CD4-positive, alpha-beta memory T cell (primary cell): ENCODE measurements at places on chromosomes 5 and 9. TPM values are rescaled to one million over a fixed set of nuclear protein-coding genes. Genes with fewer than 3 reads are reported as not detected.

The RAB3C gene
- not detected for total RNA-seq

The SLCO6A1 gene
- not detected for total RNA-seq

The GPR151 gene
- not detected for total RNA-seq

The IL9 gene
- not detected for total RNA-seq

The SLC6A19 gene
- total RNA-seq: not detected

The SPINK6 gene
- total RNA-seq: not detected

The CACNA1B gene
- total RNA-seq: not detected

The FAM153A gene
- total RNA-seq: 92.7 TPM

The NMUR2 gene
- not detected for total RNA-seq

DNA sequence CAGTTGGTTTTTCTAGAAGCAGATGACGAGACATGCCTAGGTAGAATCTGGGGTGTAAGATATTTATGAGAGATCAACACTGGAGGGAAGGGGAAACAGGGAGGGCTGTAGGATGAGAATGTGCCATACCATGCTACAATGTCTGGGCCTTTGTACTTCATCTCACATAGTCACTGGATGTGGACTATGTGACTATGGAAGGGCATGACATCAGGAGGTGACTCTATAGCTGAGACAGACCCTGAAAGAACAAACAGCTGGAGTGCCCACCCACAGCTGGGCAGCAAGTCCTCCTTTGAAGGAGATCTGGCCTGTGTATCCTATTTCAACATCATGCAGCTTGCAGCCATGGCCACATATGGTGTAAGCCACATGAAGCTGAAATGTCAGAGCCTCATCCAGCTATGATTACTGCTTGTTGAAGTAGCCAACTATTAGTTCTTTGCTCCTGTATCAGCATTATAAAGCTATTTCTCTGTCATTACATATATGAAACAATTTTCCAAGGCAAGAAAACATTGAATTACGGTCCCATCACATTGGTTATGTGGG lies 46.2 kb upstream of the KIF2A start:
- no peaks in the 10 kb centered on the region for H3K36me3 ChIP-seq
- no peak for DNase-seq
- peaks cover 36% of the 10 kb centered on the region for H3K4me1 ChIP-seq
- H3K27ac ChIP-seq: no peak overlapping the region

DNA sequence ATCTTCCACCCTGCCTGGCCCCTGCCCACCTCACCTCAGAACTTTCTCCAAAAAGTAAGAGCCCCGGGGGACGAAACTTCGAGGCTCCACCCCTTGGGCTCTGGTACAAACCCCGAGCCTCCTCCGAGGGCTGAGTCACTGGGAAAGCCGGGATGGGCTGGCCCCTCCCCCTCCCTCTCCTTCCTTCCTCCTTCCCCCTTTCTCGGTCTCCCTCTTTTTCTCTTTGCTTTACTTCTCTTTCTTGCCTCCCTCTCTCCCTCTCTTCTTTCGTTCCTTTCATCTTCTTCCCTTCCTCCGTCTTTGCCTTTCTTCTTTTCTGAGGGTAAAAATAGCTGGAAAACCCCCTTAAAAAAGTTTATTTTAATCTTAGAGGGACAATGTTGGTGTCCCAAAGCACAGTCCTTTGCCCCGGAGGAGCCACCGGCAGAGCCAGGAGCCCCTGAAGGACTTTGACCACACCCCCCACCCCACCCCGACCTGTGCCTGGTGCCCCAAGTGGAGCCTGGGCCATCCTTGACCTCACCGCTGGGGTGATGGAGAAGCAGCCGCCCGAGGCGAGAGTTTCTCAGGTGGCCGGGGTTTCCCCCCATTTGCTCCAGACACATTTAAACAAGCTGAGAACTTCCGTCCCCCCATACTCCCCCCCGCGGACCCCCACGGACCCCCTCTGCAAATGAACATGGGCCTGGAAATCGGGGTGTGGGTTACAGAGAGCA lies 5.7 kb upstream of the NOTCH1 start:
- DNase-seq: no peak
- H3K4me1 ChIP-seq: peaks cover 22% of the 10 kb centered on the region
- H3K36me3 ChIP-seq: no peaks in the 10 kb centered on the region

GRCh38 chr5:129445379-129445778 lies 14.7 kb upstream of the ADAMTS19 start:
- no peak overlapping the region for H3K4me3 ChIP-seq
- H3K4me1 ChIP-seq: no peaks in the 10 kb centered on the region
- H3K27ac ChIP-seq: no peak overlapping the region

- no peaks in the 10 kb centered on the region for H3K27me3 ChIP-seq
- no peaks in the 10 kb centered on the region for H3K36me3 ChIP-seq
- H3K4me1 ChIP-seq: no peaks in the 10 kb centered on the region
- H3K4me3 ChIP-seq: no peak overlapping the region
These were observed 33.6 kb upstream of the FBP1 start for GRCh38 chr9:94672811-94673487.

- H3K36me3 ChIP-seq: no peaks in the 10 kb centered on the region
- DNase-seq: no peak
- H3K27ac ChIP-seq: no peak overlapping the region
These were observed 21.8 kb upstream of the ANP32B start for GRCh38 chr9:97961361-97961760.

DNA sequence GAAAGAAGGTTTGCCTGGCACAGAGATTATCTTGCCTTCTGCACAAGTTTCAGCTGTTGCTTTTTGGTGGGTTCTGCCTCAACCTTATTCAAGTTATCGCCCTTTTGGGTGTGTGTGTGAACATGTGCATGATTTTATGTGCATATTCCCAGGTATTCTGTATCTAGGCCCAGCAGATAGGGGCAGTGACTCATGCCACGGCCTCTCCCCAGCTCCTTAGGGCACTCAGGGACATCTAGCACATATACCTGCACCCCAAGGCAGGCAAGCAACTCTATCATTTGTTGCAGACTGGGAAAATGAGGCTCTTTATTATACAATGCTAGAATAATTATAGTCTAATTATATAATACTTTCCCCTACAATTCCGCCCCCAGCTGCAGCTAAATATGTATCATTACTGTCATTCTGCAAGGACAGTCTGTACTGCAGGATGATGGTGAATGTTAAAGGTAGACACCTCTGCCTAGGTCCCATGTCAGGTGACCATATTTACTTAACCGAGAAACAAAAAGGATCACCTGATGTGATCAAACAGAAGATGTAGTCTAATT lies 128.9 kb downstream of the PDE8B start:
- no peaks in the 10 kb centered on the region for H3K4me1 ChIP-seq
- no peak overlapping the region for H3K27ac ChIP-seq
- no peak for DNase-seq
- H3K27me3 ChIP-seq: no peaks in the 10 kb centered on the region
- no peaks in the 10 kb centered on the region for H3K36me3 ChIP-seq

- no peak for DNase-seq
- no peak overlapping the region for H3K27ac ChIP-seq
- H3K27me3 ChIP-seq: no peaks in the 10 kb centered on the region
These were observed 473.1 kb downstream of the NR2F1-AS1 start for GRCh38 chr5:93107805-93108520.

GRCh38 chr9:35756275-35757225 lies 2.5 kb upstream of the MSMP start:
- peak overlapping the region; percentile 62 for H3K4me3 ChIP-seq
- H3K36me3 ChIP-seq: peaks cover 25% of the 10 kb centered on the region
- peak overlapping the region; percentile 70 for H3K27ac ChIP-seq
- peak; percentile 70 for DNase-seq
- no peaks in the 10 kb centered on the region for H3K27me3 ChIP-seq

DNA sequence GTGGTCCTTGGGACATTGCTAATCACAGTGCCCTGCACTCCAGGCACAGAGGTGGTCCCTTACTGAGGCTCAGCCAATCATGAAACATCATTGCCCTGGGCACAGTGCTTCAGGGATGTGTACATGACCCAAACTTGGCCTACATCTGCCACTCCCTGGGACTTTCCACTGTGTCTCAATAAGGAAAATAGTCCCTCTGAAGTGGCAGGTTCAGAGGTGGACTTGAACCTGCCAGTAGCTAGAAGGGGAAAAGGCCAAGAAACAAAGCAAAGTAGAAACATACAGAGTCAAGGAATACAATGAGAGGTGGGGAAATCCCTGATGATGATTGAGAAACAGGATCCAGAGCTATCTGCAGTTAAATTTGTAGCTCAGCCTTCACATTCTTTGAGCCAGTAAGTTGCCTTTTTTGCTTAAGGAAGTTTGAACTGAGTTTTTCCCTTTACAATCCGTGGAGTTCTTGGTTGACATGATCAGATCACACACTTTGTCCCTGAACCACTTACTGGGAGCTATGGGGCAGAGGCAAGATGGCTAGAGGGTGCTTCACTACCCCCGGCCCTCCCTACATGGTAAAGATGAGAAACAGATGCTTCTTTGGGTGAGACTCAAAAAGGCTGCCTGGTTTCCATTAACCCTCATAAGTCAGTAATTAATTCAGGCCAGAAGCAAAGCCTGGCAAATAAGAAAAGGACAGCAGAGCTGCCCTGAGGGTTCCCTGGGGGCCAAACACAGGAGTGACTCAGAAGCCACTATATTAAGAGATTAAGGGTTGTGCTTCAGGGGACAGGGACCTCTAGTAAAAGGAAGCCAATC lies 57.6 kb downstream of the SH3TC2 start:
- no peaks in the 10 kb centered on the region for H3K4me1 ChIP-seq
- H3K36me3 ChIP-seq: no peaks in the 10 kb centered on the region
- DNase-seq: no peak
- H3K27ac ChIP-seq: no peak overlapping the region
- H3K4me3 ChIP-seq: no peak overlapping the region

- no peaks in the 10 kb centered on the region for H3K27me3 ChIP-seq
- no peaks in the 10 kb centered on the region for H3K4me1 ChIP-seq
- no peak overlapping the region for H3K4me3 ChIP-seq
- H3K36me3 ChIP-seq: no peaks in the 10 kb centered on the region
These were observed 277.2 kb upstream of the MPDZ start for GRCh38 chr9:13556656-13557055.

DNA sequence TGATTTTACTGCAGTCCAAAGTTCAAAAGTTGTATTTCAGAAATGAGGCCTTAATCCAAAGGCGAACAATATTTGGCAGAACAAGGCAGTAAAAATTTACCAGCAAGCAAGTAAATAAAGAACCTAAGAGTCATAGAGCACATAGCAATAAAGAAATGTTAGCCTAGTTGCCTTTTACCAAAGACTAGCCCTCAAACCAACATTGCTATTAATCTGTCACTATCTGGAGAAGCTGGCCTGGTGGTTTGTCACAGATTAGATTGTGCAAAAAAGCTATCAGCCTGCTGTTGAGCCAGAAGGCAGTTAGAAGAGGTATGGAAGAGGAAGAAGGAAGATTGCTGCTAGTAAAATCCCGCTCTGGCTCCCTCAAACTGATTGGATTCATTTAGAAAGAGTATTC lies 304.7 kb upstream of the KLF4 start:
- H3K4me1 ChIP-seq: no peaks in the 10 kb centered on the region
- no peaks in the 10 kb centered on the region for H3K27me3 ChIP-seq
- no peak overlapping the region for H3K4me3 ChIP-seq

GRCh38 chr5:135131801-135132680 lies 98.0 kb upstream of the PITX1 start:
- H3K4me1 ChIP-seq: no peaks in the 10 kb centered on the region
- no peak overlapping the region for H3K4me3 ChIP-seq
- no peak for DNase-seq
- H3K27me3 ChIP-seq: no peaks in the 10 kb centered on the region
- H3K36me3 ChIP-seq: no peaks in the 10 kb centered on the region
- no peak overlapping the region for H3K27ac ChIP-seq

GRCh38 chr9:136399176-136400037 lies 563 bp downstream of the SNAPC4 start:
- peak; percentile 19 for DNase-seq
- peaks cover 29% of the 10 kb centered on the region for H3K36me3 ChIP-seq
- H3K27ac ChIP-seq: peak overlapping the region; percentile 55

DNA sequence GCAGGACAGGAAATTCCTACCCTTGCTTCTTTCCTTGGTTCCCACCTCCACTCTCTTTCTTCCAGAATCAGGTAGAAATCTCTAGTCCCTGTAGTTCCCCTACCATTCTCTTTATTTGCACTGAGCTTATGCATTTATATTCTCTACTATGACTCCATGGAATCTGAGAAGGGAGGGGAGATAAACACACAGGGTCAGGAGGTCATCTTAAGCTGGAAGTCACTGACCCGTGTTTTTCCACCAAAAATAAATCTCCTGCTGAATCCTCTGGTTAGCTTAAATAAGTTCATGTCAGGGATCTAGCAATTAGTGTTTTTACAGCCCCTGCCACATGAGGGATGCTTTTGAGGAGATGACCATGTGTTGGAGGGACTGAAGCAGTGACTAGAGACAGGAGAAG lies 3.7 kb downstream of the ACTL7B start:
- DNase-seq: no peak
- H3K27ac ChIP-seq: no peak overlapping the region
- no peaks in the 10 kb centered on the region for H3K36me3 ChIP-seq
- no peaks in the 10 kb centered on the region for H3K27me3 ChIP-seq
- no peaks in the 10 kb centered on the region for H3K4me1 ChIP-seq

- no peaks in the 10 kb centered on the region for H3K4me1 ChIP-seq
- H3K4me3 ChIP-seq: no peak overlapping the region
- H3K27ac ChIP-seq: no peak overlapping the region
- DNase-seq: no peak
- H3K27me3 ChIP-seq: no peaks in the 10 kb centered on the region
- H3K36me3 ChIP-seq: no peaks in the 10 kb centered on the region
These were observed 16.0 kb downstream of the TERT start for GRCh38 chr5:1278656-1279442.
